NCI-H1436 (cell line): ENCODE measurements at places on chromosomes 7 and 10.

DNA sequence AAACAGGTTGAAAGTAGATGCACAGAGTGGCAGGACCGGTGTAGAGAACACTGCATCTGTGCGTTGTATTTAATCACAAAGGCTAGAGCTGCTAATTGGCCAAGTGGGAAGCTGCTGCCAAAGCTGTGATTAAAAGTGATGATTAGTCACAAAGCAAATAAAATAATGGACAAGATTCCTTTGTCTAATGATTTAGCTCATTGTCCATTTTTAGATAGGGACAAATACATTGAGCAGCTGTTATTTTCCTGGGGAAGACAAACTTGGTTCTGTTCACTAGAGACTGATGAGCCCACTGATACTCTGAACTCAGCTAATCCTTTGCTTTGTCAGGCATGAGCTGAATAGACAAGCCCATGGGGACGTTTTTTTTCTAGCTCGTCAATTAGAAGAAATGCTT, 19.7 kb downstream of the UBE3C start:
- peak; percentile 25 for DNase-seq

- no peak for DNase-seq
Measured at GRCh38 chr7:150516956-150517745, 2.5 kb downstream of the GIMAP7 start.

DNA sequence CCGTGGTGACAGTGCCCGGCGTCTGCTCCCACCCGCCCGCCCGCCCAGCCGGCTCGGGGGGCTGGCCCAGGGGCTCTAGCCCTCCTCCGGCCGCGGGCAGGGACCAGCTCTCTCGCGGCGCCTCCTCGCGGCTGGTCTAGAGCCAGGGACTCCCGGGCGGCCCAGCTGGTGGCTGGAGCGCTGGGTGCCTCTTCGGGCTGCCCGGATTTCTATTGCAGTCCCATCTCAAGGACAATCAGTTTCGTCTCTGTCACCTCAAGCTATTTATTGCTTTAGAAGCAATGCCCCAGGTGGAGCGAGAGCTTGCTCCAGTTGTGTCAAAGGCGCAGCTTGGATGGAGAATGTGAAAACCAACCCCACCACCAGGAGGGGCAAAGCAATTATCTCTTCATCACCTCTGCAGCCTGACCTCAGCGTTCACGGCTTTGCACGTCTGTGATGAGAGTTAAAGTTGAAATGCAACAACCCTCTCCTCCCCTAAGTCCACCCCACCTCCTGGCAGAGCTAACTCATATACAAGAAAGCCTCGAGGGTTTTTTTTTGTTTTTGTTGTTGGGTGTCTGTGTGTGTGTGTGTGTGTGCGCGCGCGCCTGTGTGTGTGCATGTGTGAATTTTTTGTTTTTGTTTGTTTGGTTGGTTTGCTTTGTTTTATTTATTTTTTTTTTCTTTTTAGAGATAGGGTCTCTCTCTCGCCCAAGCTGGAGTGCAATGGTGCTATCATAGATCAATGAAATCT, at the start of gene ITGA8:
ITGA8 (minus strand) TSS at position 24 of the 736 bp plus-strand sequence. CDS start 151 bp downstream, outside the sequence.
- no peak for DNase-seq

DNA sequence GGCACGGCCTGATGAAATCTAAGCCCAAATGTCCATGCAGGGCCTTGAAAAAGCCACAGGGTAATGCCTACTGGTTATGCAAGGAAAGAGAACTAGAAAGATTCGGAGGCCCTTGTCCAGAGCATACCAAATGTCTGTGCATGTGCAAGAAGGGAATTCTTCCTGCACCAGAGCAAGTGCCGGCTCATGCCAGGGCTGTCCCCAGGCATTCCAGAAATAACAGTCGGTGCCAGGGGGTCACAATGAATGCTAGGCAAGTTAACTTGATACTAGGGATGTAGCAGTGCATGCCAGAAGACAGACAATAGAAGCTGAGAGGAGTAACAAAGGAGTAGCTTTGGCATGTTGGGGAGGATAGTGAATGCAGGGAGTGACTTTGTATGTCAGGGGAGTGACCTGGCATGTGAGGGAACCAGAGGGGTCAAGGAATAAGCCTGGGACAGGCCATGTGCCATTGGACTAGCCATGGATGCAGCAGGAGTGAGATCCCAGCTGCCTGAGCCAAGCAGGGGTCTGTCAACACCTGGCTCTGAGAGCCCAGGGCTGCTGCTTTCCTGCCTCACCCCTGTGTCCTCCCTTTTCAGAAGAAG, 119.5 kb upstream of the UNC5B start:
- DNase-seq: no peak

GRCh38 chr7:148699782-148700629, 1.3 kb downstream of the CUL1 start:
- DNase-seq: peak; percentile 25

- DNase-seq: no peak
Measured at GRCh38 chr7:47024991-47025390, 556.9 kb downstream of the TNS3 start.

- no peak for DNase-seq
Measured at GRCh38 chr7:78197447-78197846, 398.9 kb downstream of the PHTF2 start.

DNA sequence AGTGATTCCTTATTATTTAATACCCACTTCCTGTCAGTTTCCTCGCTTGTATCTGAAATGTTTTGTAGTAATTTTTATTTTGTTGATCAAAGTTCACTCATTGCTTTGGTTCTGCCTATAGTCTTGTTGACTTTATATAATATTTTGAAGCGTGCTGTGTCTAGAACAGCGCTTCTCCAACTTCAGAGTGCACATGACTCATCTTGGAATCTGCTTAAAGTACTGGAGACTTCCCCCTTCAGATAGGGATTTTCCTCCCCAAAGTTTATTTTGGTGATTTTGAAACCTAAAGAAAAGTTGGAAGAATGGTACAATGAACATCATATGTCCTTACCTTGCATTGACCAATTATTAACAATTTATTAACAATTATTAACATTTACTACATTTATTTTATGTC, 5.8 kb downstream of the COMTD1 start:
- no peak for DNase-seq
